ENCODE measurements at places on chromosomes 2 and 18.

- no peak for DNase-seq
Measured at GRCh38 chr18:33605250-33605649, 27.2 kb downstream of the ASXL3 start.

- DNase-seq, result no peak
Measured at GRCh38 chr2:65788556-65788955, 356.2 kb upstream of the SPRED2 start.

- no peak for DNase-seq
Measured at GRCh38 chr2:36858551-36859365, 107.6 kb downstream of the STRN start.

- no peak for DNase-seq
Measured at GRCh38 chr2:55061523-55062344, 11.5 kb upstream of the RTN4 start.

- DNase-seq, result no peak
Measured at GRCh38 chr2:217413193-217413592, 553.3 kb upstream of the TNP1 start.

DNA sequence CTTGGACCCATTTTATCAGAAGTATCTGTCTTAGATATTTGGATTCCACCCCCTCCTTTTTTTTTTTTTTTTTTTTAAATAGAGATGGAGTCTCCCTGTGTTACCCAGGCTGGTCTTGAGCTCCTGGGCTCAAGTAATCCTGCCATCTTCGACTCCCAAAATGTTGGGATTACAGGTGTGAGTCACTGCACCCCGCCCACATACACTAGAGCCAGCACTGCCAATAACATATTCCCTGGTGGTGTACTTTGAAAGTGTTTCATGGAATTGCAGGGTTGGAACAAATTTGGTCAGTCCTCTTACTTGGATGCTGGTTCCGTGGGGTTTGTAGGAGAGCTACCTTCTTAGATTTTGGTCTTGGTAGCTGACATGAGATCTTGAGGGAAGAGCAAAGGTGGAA lies 15.0 kb downstream of the PDCL3 start:
- no peak for DNase-seq

- peak; percentile 27 for DNase-seq
Measured at GRCh38 chr2:20424300-20425290, 22.3 kb upstream of the RHOB start.

DNA sequence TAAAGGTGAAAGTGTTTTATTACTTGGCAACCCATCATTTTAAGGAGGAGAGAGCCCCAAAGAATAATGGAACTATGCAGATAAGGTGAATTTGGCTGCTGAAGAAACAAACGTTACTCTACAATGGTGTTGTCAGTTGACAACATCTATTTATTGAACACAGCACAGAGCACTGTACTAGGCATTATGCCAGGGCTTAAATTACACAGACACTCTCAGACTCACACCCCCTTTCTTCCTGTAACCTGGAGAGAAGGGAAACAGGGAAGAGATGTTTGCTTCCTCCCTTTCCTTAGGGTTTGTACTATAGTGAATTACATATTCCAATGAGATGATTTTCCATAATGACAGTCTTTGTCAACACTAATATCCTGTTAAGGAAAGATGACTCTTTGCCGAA lies 94.0 kb upstream of the ATP5MC3 start:
- DNase-seq, result no peak

DNA sequence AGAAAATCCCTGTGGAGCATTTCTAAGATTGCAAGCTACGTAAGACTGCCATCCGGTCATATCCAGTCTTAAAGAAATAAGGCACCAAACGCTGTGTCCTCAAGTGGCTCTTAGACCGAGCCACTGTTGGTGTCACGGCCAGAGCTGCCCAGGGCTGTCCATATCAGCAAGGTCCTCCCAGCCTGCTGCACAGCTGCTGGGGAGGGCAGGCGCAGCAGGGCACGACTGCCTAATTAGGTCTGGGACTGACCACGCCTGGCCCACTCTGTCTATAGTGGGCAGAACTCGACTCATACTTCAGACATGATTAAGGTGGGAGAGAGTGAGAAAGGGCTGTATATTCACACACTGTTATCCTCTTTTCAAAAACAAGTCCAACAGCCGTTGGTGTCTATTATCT lies 39.3 kb downstream of the EIPR1 start:
- DNase-seq, result no peak

- no peak for DNase-seq
Measured at GRCh38 chr18:22840606-22841144, 92.5 kb upstream of the RBBP8 start.

GRCh38 chr2:188345426-188345825 lies 53.8 kb downstream of the GULP1 start:
- DNase-seq, result no peak

- no peak for DNase-seq
Measured at GRCh38 chr2:240972636-240973521, 25.5 kb upstream of the SNED1 start.

DNA sequence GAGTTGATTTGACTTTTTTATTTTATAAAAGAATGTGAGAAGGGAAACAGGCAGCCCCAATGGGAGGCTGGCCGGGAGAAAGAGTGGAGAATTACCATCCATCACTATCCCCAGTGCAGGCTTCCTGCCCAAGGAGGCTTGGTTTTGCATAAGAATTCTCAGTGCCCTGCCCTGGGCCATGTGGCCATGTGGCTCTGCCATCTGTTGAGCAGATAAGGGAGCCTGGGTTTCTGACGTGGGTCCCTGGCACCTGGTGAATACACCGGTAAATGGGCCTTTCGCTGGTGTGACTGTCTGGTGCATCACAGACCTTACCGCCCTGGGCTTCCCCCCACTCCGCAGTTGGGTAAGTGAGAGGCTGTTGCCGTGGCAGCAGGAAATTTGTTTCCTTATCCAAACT lies 54.5 kb upstream of the TMEM163 start:
- DNase-seq, result no peak

- no peak for DNase-seq
Measured at GRCh38 chr2:144553379-144553778, 33.5 kb upstream of the ZEB2 start.

DNA sequence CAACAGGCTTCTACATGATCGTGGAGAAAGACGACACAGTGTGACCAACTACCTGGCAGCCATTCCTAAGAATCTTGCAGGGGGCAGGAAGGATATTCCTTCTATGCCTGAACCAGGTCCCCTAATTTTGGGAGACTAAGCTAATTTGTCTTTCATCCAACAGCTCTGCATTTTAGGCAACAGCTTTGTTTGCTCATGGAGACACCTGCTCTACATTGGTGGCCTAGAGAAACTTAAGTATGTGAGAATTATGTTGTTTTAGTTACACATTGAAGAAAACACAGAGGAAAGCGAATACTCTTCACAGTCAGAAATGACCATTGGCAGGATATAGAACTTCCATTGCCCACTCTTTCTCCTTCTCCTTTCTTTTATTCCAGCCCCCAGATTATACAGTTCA lies 75.2 kb downstream of the ASXL3 start:
- no peak for DNase-seq

DNA sequence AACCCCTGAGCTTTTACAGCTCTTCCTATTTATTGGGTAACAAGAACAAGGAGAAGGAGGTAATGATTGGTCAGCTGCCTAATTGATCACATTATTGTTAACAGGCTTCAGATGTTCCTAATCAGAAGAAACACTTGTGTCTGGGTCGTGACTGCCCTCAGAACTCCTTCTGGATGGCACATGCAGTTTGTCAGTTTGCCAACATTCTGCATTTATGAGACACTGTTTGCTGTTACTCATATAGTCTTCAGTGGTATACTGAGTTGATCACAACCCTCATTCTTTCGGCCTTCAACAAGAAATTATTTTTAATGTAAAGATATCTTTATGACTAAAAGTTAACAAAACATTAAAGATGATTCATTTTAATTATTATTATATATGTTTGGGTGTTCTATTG lies 95.7 kb upstream of the DOCK10 start:
- no peak for DNase-seq

DNA sequence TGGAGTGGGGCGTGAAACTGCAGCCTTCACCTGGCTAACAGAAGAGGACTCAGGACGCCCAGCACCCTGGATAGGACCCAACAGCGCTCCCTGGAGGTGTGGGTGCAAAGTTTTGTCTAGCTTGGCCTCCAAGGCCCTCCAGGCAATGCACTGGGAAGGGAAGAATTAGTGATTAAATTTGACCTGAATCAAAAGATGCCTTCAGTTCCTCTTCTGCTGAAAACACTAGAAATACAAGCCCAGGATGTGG lies 779 bp upstream of the TRIB2 start:
- DNase-seq, result peak; percentile 83

- DNase-seq, result no peak
Measured at GRCh38 chr2:40166006-40166405, 285.9 kb downstream of the SLC8A1 start.

DNA sequence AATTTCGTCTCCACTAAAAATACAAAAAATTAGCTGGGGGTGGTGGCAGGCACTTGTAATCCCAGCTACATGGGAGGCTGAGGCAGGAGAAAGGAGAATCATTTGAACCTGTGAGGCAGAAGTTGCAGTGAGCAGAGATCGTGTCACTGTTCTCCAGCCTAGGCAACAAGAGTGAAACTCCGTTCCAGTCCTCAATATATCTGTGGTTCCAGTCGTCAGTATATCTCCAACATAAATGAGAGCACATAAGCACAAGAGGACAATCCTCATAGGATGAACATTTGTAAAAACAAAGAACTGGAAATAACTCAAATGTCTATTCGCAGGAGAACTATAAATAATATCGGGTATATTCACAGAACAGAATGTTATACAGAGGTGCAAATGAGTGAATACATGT lies 13.1 kb upstream of the PLEK start:
- DNase-seq, result no peak

DNA sequence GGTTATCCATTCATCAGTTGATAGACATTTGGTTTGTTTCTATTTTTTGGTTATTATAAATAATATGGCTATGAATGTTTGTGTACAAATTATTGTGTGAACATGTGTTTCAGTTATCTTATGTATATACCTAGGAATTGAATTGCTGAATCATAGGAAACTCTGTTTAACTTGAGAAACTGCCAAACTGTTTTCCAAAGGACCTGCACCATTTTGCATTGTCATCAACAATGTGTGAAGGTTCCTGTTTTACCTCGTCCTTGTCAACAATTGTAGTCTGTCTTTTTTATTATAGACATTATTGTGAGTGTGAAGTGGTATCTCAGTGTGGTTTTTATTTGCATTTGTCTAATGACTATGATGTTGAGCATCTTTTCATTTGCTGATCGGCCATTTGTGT lies 17.1 kb downstream of the PDK1 start:
- no peak for DNase-seq

- DNase-seq, result no peak
Measured at GRCh38 chr18:63099848-63100629, 219.5 kb downstream of the BCL2 start.

DNA sequence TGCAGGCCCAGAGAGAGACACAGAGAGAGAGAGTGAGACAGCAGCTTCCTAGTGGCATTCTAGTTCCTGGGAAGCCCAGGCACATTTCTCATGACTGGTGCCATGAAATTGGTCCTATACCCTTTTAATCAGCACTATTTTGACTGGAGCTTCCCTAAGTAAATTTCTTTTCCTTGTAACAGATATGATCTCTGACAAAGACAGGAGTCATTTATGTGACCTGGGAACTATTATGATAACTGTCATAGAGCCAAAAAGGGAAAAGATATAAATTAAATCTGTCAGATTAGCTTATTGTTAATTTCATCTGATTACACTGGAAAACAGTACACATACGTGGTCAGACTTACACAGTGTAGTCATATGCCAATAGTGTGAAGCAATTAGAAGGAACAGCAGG lies 161.3 kb upstream of the HNRNPA3 start:
- no peak for DNase-seq

GRCh38 chr2:101508636-101509035 lies 33.7 kb upstream of the RFX8 start:
- DNase-seq, result no peak

DNA sequence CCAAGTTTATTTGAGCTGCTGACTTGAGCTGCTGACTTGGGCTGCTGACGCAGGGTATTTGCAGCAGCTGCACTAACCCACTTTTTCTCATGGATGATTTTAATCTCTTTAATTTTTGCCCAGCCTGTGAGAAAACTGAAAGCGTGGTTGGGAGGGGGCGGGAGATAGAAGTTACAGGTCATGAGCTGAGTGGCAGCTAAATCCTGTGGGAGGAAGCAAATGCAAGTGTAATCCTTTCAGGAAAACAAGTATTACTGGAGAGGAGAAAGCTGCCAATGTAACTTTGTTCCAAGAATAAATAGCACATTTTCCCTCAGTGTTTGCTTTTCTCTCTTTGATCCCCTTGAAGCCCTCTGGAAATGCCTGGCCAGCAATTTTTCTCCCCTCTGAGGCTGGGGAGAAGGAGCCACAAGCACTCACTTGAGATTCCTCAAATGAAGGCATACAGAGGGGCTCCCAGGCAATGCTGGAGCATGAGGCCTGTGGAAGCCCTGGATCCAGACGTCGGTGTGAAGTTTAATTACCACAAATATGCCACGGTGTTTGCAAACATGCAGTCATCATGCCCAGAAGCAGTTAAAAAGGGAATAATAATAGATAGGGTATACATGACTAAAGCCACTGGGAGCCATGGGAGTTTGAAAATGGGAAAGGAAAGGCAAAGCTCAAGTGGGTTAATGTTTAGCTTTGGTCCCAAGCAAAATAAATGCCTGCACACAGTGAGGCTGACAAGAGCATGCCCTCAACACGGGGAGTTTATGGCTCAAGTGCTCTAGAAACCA lies 10.4 kb upstream of the EVA1A start:
- DNase-seq, result no peak

DNA sequence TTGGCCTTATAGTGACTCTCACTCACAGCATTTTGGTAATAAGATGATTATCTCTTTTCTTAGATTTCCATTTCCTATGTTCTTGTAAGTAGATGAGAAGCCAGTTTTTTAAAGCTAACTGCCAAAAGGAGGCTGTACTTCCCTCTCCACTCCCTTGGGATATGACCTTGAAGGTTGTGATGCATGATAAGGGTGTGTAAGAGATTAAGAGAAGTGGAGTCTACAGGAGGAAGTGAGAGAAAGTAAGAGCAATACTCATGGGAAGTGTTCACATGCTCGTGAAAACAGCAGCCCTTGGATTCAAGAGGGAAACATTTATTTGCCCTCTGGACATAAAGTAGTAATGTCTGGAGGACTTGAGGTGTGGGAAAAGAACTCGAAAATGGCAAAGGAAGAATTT lies 171.5 kb downstream of the EVA1A start:
- DNase-seq, result no peak

DNA sequence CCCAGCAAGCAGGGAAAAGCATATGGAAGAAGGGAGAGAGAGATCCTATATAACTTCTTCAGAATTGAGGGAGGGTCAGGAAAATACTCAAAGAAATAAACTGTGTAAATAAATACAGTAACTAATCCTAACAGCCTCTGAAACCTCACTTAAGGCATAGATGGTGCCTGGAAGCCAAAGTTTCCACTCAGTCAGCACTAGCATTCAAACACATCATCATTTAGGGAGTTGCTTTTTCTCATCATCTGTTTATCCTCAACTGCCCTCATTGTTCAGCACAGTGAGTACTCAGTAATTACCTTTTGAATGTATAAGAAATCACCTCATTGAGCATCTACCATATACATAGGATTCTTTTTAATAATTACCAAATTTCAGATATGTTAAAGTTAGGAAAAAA lies 262.9 kb downstream of the C1D start:
- DNase-seq, result no peak

GRCh38 chr18:75247611-75248421 lies 37.2 kb downstream of the TSHZ1 start:
- no peak for DNase-seq

- DNase-seq, result no peak
Measured at GRCh38 chr18:12640881-12641200, 17.1 kb downstream of the SPIRE1 start.

Measured in activated naive CD8-positive, alpha-beta T cell treated with anti-CD3 and anti-CD28 coated beads, Interleukin-2, amount 50 U/mL, for 24 hours (primary cell).